ENCODE measurements at places on chromosomes 11 and 22.

DNA sequence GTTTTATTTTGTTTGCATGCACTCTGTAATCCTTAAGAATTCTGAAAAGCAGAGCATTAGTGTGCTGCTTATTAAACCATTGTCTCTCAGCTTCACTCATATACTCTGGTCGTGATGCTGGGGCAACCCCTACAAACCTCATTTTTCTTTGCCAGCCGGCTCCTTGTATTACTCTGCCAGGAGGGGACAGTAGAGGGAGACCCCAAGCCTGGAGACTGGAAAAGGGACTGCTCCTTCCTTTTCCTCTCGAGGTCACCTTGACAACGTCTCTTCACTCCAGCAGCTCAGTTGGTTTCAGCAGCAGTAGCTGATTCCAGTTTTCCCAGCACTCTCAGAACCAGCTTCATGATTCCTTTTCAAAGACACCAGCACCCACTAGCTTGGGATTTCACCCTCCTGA, 2.8 kb upstream of the JHY start:
- no peak for DNase-seq

DNA sequence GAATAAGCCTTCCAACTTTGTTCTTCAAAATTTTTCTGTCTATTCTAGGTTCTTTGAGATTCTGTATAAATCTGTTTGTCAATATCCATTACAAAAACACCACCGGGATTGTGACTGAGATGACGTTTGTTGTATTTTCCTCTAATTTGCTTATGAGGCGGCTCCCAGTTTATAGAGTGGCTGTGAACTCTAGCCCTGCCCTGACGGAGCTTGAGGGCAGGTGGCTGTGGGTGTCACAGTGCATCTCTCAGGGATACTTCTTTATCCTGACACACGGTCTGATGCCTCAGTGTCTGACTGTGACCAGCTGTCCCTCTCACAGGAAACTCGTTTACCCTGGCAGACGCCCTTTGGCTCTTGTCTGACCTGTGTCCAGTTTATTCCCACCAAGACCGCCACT, 53.7 kb upstream of the ATXN10 start:
- no peak for DNase-seq

GRCh38 chr11:114078423-114078822, 18.9 kb downstream of the ZBTB16 start:
- DNase-seq: no peak

DNA sequence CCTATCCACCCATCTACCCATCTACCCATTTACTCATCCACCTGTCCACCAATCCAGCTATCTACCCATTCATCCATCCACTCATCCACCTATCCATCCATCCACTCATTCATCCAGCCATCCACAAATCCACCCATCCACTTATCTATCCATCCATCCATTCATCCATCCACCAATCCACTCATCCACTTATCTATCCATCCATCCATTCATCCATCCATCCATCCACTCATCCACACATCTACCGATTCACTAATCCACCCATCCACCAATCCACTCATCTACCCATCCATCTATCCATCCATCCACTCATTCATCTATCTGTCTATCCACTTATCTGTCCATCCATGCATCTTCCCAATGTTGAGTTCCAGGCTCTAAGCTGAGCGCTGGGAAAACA, 1.7 kb upstream of the SPI1 start:
- DNase-seq: no peak

- no peak for DNase-seq
Measured at GRCh38 chr11:105489446-105489845, 120.4 kb upstream of the GRIA4 start.

DNA sequence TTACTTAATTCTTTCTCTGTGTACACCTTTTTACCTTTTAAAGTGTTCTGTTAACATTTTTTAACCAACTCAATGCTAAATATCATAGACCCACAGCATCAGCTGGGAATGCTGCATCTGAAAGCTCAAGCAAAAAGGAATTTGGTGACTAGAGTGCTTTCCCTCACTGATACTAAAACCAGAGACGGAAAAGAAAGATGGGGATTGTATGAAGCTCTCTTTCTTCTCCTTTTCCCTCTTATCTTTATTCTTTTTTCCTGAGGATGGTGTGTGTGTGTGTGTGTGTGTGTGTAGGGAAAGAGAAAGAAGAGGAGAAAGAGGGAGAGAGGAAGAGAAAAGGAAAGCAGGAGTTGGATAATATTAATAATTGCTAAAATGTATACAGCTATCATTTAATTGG, 4.1 kb upstream of the SIK2 start:
- no peak for DNase-seq

GRCh38 chr11:37040921-37041320, 442.9 kb upstream of the RAG2 start:
- DNase-seq: no peak

DNA sequence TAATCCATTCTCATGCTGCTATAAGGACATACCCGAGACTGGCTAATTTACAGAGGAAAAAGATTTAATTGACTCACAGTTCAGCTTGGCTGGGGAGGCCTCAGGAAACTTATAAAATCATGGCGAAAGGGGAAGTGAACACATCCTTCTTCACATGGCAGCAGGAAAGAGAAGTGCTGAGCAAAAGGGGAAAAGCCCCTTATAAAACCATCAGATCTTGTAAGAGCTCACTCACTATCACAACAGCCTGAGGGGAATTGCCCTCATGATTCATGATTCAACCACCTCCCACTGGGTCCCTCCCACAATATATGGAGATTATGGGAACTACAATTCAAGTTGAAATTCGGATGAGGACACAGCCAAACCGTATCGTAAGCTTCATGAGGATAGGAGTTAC, 3.8 kb upstream of the CYB5R2 start:
- no peak for DNase-seq

GRCh38 chr11:125211948-125212340, 47.4 kb downstream of the PKNOX2 start:
- no peak for DNase-seq
